HuH-7 (cell line): ENCODE measurements at places on chromosomes 1 and 21.

- DNase-seq = no peak
Observed at GRCh38 chr1:112855152-112855828, 100.7 kb downstream of the SLC16A1 start.

- DNase-seq = no peak
Observed at GRCh38 chr1:58104960-58105359, 441.6 kb downstream of the OMA1 start.

DNA sequence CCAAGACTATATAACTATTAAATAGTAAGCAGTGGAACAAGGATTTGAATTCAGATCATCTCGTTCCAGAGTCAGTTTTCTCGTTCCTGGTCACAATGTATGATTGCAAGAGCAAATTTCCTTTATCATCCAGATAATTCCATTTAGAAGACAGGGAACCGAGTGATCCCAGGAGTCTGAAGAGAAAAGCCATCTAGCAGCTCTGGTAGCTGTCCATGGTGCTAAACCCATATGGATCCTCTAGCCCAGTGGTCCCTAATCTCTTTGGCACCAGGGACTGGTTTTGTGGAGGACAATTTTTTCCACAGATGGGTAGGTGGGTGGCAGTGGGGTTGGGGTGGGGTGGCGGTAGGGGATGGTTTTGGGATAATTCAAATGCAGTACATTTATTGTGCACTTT, 229.4 kb downstream of the PTPRU start:
- peak; percentile 40 for DNase-seq

DNA sequence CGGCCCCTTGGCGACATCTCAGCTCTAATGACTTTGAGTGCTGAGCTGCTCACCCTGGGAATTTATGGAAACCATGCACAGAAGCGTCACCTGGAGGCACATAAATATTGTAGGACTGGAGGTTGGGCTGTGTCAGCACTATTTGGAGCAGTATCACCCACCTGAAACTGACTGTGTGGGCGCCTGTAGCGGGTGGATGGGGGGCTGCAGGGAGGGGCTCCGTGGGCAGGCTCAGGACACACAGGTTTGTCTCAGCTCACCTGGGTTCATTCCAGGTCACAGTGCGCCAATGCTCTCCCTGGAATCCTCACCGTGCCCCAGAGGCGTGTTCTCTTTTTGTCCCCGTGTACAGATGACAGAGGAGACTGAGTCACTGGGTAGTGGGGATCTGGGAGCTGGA, 74.8 kb upstream of the ACTL8 start:
- no peak for DNase-seq

DNA sequence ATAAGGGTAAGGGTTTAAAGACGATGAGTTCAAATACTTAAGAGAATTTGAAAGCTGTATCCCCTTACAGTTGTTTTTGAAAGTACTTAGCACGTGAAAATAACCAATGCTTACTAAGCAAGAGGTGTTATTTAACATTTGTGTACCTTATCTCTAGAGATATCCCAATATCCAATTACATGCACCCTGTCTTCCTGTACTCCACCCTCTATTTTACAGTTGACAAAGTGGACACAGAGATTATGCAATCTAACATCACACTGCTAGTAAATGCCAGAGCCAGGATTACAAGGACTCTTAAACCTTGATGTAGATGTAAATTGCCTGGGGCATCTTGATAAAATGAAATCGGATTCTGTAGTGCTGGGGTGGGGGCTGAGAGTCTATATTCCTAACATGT, 72.0 kb downstream of the GDAP2 start:
- DNase-seq = peak; percentile 33

GRCh38 chr1:161131523-161132409, 701 bp downstream of the DEDD start:
- no peak for DNase-seq

DNA sequence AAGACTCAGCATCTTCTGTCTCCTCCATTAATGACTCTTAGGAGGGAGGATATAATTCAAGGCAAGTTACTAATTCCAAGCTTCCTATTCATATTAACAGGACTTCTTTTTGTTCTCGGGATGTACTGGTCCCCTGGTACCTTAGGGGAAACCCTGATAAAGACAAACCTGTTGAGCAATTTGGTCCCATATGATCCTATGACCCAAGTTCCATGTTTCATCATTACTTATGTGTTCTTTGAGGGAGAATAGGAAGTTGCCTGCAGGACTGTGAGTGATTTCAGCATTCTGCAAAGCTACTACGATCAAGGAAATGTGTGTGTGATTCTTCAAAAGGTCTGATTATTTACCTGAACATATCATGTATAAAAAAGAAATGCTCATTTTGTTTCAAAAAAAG, 5.8 kb upstream of the FMO3 start:
- no peak for DNase-seq

GRCh38 chr21:41656946-41657525, 109.8 kb downstream of the RIPK4 start:
- DNase-seq = no peak

DNA sequence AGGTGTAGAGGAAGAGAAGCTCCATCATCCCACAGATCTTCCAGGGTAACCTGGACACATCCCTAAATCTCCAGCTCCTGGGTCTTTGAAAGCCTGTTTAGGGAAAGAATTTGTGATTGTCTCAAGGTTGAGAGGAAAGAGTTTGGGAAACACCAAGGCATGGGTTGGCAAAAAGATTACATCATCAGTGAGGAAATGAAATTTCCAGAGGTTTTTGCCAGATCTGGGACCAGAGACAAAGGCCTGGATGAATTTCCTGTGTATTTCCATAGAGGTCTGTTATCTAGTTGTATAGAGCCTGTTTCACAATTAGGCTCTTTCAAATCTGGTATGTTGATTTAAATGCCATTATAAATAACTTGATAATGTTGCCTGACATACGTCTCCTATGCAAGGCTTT, 82.3 kb downstream of the GPR89B start:
- no peak for DNase-seq
